M059J (cell line): ENCODE measurements at places on chromosomes 2 and 18.

GRCh38 chr18:9334329-9334972, at the start of gene TWSG1:
Gene TWSG1, plus strand, starts transcription at chr18:9334773. Its CDS starts 2,457 bp downstream, at chr18:9337230.
- peak; percentile 89 for DNase-seq

- DNase-seq: peak; percentile 15
Observed at GRCh38 chr18:55706898-55707297, 118.9 kb upstream of the TCF4 start.

- no peak for DNase-seq
Observed at GRCh38 chr2:231683292-231684235, 24.8 kb upstream of the PTMA start.

GRCh38 chr2:142668420-142668819, 209.0 kb upstream of the KYNU start:
- peak; percentile 54 for DNase-seq

GRCh38 chr18:79644666-79645057, 34.9 kb upstream of the CTDP1 start:
- no peak for DNase-seq

- DNase-seq: no peak
Observed at GRCh38 chr2:37469126-37469525, 124.7 kb downstream of the QPCT start.

GRCh38 chr18:26806224-26806623, 59.3 kb downstream of the AQP4 start:
- DNase-seq: peak; percentile 23

- peak; percentile 53 for DNase-seq
Observed at GRCh38 chr2:130920415-130921163, 83.9 kb downstream of the ARHGEF4 start.

DNA sequence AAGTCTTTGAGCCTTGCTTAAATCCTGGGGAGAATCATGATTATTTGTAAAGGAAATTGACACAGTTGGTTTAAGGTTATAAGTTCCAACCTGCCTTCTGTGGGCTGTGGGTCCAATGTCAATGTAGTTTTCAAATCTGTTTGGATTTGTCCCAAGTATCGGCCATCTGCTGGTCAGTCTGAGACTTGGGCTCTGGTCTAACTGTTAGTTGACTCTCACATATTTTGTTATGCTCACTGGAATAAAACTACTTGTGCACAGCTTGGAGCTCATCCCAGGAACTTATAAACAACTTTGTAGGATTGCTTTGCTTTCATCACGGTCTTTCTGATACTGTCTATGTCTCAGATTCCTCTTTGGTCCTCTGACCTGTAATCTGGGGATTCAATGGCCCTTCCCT, 1026.2 kb upstream of the ZEB2 start:
- no peak for DNase-seq
